ENCODE measurements at places on chromosomes 1 and 21.

DNA sequence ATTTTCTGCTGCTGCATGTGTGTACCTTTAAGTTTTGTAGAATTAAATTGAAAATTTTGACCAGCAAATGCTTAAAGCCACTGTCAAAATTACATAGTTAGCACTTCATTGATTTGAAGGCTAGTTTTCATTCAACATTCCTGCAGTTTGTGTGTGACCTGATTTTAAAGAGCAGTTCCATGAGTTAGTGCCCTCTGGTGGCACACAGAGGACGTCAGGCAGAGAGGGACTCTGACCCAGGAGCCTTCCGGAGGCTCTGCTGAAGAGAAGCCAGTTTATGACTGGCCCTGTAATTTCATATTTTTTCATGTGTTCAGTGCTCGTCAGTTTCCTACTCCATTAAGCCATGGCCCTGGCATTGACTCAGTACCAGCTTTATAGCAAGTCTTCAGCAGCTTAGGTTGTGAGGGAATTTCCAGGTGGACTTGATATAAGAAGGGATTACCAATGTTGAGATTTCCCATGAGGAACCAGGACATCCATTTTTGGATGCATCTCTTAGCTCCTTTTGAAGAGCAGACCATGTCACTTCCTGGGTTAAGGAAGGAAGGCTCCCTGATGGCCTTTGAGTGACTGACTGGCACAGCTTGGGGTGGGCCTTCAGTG, 104.7 kb downstream of the CAMTA1 start:
- DNase-seq = no peak

DNA sequence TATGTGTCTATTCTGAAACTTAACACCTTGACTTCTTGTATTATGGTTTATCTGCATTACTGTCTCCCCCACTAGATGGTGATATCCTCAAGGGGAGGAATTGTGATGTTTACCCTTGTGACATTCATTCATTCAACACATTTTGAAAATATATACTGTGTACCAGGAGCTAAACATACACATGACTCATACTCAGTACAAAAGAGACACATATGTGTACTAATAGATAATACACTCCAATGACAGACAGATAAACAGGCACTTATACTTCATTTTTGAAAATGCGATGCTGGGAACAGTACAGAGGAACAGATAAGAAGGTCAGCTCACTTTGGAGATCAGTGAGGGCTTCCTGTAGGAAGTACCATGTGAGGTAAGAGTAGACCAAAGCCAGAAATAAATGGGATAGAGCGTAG, 8.9 kb upstream of the RAB3GAP2 start:
- no peak for DNase-seq

DNA sequence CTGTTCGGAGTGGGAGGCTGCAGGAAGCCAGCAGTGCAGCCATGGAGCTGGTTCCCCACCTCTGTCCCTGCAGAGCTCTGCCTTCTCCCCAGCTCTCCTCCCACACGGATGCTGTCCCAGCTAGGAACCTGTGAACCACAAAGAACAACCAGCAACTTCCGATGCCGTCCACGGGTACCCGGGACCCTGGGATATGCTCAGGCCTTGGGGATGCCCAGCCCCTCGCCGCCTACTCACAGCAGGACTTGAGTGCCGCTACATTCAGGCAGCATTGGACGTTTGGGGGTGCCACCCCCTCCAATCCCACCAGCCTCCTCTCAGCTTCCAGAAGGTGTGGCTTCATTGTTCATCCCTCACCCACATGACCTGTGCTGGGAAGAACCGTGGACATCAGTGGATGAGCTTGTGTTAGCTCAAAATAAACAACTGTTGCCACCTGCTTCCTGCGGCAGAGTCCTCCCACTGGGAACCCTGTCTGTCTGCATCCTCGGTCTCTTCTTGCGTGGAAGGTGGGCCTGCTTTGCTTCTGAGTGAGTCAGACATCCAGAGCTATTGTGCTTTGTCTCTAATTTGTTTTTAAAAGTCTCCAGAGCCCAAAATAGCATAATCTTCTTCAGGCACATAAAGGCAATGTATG, 20.1 kb upstream of the AJAP1 start:
- no peak for DNase-seq

- DNase-seq = no peak
Observed at GRCh38 chr21:45255381-45256020, 32.2 kb downstream of the POFUT2 start.

- DNase-seq = no peak
Observed at GRCh38 chr1:5833911-5834310, 158.3 kb downstream of the NPHP4 start.

- DNase-seq = no peak
Observed at GRCh38 chr1:40630488-40631223, 34.8 kb downstream of the RIMS3 start.

DNA sequence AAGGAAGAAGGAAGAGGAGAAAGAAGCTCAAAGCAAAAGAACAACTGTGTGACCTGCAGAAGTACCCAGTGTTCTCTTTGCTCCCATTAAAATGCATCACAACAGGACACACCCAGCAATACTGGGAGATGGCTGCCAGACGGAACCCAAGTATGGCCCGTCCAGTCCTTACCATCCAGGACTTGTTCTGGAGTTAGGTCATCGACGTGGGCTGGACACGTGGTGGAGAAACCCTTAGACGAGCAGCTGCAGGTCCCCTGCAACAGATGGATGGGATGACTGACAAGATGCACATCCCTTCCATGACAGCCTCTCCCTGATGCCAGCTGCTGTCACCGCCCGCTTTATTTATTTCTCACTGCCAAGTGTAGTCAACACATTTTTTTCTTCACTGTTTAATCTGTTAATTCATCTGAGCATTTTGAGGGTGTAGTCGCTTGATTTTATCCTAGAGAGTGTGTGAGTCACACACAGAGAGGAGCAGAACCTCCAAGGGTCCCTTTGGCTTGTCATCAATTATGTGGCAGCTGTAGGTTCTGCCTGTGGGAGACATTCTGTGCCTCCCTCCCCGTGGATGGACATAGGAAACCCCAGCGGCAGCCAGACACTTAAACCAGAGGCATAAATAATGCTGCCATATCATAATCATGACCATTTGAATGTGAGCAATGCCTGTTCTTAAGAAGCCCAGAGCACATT, 80.9 kb downstream of the ABCA4 start:
- no peak for DNase-seq

DNA sequence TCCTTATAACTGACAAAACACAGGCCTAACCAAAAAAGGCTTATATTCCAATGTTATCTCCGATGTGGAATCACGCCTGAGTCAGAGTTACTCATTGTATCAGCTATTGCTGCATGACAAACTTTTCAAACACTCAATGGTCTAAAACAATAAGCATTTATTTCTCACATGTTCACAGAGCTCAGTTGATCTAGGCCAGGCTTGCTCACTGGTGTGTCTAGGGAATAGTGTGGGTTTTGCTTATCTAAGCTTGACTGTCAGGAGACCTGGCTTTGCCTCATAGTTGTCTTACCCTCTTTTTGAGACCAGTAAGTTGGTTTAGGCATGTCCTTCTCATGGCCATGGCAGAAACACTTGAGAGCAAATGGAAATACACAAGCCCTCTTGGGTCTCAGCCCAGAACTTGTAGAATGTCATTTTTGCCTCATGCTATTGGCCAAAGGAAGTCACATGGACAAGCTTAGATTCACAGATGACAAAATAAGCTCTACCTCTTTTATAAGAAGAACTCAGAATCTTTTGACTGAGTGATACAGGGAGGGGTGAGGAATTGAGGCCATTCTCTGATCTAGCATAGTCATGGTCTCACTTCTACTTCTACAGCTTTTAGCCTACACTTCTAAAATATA, 130.8 kb downstream of the HMCN1 start:
- DNase-seq = no peak

- no peak for DNase-seq
Observed at GRCh38 chr1:94648225-94649007, 106.9 kb upstream of the F3 start.

DNA sequence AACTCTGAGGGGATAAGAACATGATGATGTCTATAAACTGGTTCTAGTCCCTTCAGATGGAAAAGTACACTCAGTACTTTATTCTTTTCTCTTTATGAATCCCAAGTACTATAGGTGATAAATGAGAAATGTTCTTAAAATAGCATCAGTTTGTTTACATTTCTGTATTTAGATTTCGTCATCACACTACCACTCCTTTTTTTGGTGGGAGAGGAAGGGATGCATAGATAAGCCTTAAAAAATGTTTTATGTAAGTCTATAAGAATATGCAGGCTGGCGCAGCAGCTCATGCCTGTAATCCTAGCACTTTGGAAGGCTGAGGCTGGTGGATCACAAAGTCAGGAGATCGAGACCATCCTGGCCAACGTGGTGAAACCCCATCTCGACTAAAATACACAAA, 144.8 kb downstream of the USP25 start:
- DNase-seq = no peak

DNA sequence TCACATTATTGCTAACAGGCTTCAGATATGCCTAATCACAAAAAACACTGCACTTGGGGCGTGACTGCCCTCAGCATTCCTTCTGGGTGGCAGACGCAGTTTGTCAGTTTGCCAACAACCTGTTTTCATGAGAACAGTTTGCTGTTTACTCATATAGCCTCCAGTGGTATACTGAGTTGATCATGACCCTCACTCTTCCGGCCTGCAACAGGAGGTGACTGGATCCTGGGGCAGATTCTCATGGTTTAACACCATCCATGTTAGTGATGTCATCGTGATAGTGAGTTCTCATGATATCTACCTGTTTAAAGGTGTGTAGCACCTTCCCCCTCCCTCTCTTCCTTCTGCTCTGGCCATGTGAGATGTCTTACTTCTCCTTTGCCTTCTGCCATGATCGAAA, 555.2 kb downstream of the PLPP3 start:
- DNase-seq = no peak

DNA sequence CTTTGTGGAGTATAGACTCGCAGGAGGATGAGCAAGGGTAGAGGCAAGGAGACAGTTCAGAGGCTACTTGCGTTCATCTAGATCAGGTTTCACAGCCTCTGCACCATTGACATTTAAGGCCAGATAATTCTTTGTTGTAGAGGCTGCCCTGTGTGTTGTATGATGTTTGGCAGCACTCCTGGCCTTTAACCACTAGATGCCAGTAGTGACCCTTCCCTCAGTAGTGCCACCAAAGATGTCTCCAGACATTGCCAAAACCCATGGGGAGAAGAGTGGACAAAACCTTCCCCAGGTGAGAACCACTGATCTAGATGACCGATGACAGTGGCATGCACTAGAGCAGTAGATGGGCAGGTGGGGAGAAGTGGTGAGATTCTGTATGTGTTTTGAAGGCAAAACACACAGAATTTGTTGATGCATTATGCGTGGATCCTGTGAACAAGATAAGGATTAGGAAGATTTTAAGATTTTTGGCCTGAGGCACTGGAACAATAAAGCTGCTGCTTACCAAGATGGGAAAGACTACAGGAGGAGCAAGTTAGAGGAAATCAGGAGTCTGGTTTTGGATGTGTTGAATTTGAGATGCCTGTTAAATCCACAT, 9.9 kb upstream of the COG2 start:
- DNase-seq = no peak

DNA sequence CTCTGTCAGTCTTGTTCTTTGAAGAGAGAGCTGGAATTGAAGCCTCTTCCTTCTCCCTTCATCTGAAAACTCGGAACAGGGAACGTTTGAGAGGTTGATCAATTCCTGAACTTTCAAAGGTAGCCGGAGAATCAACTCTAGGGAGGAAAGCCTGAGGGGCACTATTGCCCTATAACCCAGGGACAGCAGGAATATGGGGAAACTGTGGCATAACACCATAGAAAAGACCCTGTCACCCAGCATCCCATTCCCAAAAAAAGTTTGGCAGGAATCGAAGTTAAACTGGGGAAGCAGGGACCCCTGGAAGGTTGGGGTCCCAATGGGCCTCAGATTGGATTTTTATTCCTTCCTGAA, 5.1 kb upstream of the NHLH1 start:
- DNase-seq = no peak

GRCh38 chr1:193179094-193179493, 7.3 kb downstream of the B3GALT2 start:
- DNase-seq = no peak

DNA sequence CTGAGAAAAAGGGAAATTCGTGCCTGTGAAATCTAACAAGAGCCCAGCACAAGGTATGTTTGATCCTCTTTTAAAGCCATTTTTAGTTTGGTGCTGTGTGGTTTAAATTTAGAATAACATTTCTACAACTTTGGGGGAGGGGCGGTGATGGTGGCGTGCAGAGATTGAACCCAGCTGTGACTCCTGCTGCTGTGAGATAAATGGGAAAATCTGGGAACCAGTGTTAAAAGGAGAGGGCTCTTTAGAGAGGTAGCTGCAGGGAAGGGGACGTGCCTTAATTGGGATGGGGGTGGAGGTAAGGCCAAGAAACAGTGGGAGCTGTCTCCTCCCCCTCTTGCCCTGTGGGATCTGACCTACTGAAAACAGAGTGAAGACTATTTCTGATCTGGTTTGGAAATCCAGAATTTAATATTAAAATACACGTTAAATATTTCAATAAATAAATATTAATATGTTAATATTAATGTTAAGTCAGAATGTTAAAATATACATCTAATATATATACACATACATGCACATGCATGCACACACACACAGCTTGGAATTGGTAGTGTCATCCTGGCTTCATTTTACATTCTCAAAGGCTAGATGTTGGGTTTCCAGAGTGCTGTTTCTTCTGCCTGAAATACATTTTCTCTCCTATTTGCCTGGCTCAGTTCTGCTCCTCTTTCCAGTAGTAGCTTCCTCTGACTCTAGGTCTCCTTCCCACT, 30.1 kb upstream of the DNAJC6 start:
- no peak for DNase-seq

GRCh38 chr1:178552856-178553255, 39.9 kb downstream of the TEX35 start:
- DNase-seq = no peak

DNA sequence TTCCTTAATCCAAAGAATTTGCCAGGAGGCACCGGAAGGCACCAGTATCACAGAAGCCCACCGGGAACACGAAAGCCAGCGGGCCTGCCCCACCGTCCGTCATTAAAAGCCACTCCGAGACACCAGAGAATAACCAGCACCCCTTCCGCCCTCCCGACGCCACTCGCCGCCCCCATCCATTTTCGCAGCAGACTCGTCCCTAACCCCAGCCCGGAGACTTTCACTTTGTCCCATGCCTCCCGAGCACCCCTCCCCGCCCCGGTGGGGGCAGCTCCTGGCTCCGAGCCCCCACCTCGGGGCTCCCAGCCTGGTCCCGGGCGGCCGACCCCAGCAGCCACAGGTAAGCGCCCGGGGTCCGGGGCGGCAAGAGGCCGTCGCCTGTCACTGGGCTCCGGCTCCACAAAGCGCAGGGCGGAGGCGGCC, 105.4 kb downstream of the SLC45A1 start:
- DNase-seq = peak; percentile 24

GRCh38 chr1:245396615-245397014, 241.8 kb downstream of the KIF26B start:
- no peak for DNase-seq

DNA sequence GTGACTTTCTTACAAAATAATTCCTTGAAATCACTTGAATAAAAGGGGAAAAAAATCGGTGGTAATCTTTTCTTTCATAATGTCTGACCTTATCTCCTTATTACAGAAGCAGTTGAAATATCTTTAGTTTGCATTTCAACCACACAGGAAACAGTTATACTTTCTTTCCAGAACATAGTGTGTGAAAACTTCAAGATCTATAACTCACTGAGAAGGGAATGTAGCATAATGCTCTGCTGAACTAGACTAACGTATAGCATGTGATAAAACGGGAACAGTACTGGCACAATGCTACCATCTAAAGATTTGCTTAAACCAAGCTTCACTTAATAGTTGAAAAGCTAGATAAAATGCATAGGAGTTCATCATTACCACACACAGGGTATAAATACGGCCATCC, 45.0 kb downstream of the VAV3 start:
- DNase-seq = no peak

- DNase-seq = no peak
Observed at GRCh38 chr21:33451634-33452071, 28.1 kb downstream of the TMEM50B start.

All from activated T-cell treated with anti-CD3 and anti-CD28 coated beads for 1 hour (primary cell).